ENCODE measurements at places on chromosomes 6 and 20. TPM values are rescaled to one million over a fixed set of nuclear protein-coding genes. Genes with fewer than 3 reads are reported as not detected.

BFSP1 gene
- total RNA-seq = 0.51 TPM

SLC44A4 gene
- not detected for total RNA-seq

CHMP4B gene
- total RNA-seq = 79.5 TPM

SNAP25 gene
- 0.74 TPM for total RNA-seq

GOPC gene
- 20.8 TPM for total RNA-seq

- no peak for DNase-seq
These were observed 8.0 kb upstream of the TSHZ2 start for GRCh38 chr20:52964131-52964530.

- no peak for DNase-seq
These were observed 350.6 kb downstream of the SAMD5 start for GRCh38 chr6:147859071-147859470.

DNA sequence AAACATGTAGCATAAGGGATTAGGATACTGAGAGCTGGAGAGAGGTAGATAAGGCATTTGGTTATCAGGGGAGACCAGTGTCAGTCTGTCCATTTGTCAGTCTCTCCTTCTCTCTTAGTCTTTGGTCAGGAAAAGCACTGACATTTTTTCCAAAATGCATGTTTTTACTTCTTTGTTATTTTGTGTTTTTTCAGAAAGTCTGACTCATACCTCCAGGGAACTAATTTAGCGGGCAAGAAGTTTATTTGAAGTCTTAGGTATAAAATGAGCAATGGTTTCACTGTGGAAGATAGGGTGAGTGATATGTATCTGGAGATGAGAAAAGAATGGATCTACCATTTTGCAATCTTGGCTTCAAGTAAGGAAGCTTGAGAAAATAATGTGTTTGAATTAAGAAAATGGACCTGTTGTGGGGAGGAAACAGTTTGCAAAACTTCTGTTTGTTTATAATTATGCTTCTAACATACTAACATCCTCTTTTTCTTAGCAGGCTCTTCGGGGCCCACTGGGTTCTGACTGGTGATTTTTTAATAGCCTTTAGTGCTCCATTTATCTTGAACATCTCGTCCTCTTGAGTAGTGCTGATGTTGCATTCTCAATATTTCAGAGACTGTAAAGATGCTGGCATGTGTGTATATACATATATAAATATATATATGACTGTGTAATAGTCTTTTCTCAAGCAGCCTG lies 66.9 kb upstream of the FABP7 start:
- DNase-seq = no peak

DNA sequence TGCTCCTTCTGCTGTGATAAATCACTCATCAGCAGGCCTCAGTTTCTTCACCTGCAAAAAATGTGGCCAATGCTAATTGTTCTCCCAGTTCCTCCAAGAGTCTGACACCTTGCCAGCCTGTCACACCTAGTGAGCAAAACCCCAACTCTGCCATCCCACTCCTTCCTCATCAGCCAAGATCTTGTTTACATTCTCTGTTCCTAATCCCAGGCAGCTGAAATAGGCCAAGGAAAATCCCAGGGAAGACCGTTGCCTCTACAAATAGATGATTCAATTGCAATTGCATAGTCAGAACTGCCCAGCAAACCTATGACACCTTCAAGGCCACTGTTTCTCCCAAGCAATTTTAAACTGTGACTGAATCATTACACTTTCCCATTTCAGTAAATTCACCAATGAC lies 78.7 kb downstream of the GMDS start:
- DNase-seq = no peak

GRCh38 chr20:37943033-37943432 lies 40.1 kb downstream of the VSTM2L start:
- DNase-seq = peak; percentile 51

DNA sequence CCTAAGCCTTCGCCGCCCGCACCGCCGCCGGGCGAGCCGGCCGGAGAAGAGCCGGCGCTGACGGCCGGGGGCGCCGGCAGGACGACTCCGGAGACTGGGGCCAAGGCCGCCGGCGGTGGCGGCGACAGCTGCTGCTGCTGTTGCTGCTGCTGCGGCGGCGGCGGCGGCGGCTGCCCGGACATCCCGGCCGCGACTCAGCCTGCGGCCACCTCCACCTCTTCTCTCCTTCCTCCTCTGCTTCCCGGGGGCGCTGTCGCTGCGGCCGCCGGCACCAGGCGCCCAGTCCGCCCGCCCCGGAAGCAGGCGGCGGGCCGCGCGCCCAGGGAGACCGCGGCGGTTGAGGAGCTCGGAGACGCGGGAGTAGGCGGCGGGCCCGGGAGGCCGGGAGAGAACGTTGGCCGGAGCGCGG lies 307 bp downstream of the RANBP9 start:
- DNase-seq = no peak

DNA sequence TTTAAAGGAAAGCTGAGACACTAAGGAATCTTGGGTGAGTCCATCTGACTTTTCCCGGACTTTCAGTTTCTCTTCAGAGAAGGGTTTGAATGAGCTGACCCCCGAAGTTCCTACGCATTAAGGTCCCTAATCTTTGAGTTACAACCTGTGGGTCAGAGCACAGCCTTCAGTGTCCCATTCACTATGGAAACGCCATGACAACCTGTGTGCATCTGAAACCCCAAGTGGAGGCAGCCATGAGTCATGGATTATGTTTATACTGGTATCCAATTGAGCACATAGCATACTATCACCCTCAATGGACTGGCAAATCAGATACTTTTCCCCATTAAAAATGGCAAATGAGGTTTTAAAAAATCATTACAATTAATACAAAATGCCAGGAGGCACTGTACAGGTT lies 11.4 kb downstream of the MYLK4 start:
- DNase-seq = no peak

- peak; percentile 76 for DNase-seq
These were observed 27.7 kb upstream of the LAMA4 start for GRCh38 chr6:112281821-112282615.

DNA sequence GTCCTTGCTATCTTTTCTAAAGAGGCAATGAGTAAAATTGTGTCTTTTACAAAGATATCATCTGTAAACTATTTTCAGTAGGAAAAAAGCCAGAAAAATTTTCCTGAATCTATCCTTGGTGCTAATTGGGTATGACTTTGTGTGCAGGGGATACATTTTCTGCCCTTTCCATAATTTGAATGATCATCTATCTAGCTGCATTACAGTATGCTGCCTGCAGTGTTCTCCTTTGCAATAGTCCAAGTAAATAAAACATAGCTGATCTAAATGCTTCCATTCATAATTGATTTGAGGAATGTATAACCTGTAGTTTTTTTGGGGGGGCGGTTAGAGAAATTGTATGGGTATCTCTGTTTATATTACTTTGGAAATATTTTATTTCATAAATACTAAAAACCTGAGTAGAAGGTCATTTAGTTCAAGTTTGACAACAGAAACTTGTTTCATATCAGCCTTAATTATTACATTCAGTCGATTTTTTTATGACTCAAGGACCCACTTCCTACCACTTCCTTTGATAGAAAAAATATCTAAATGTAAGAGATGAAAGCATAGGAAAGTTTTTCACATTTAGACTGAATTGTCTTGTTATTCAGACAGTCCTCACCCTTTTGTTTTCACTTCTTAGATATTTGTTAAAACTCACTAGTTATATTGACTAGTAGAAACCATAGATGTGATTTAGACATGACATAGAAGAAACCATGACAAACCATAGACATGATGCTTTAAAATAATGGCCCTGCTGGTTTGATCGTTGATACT lies 75.3 kb downstream of the AIG1 start:
- no peak for DNase-seq

DNA sequence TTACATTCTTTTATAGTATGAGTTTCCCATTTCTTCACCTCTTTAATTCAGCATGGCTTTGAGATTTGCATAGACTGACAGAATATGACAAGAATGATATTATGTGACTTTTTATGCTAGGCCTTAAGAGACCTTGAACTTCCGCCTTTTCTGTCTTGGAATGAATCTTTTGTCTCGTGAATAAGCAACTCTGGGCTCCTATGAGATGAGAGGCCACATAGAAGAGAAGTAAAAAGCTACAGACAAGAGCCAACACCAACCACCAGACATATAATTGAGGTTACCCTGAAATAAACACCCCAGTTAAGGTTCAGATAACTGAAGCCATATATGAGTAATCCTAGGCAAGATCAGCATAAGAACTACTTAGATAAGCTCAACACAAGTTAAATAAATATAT lies 600.8 kb downstream of the MEI4 start:
- no peak for DNase-seq

GRCh38 chr6:31794866-31795615 lies 511 bp downstream of the VARS1 start:
- DNase-seq = no peak

GRCh38 chr20:53053595-53053994 lies 81.4 kb downstream of the TSHZ2 start:
- DNase-seq = no peak

DNA sequence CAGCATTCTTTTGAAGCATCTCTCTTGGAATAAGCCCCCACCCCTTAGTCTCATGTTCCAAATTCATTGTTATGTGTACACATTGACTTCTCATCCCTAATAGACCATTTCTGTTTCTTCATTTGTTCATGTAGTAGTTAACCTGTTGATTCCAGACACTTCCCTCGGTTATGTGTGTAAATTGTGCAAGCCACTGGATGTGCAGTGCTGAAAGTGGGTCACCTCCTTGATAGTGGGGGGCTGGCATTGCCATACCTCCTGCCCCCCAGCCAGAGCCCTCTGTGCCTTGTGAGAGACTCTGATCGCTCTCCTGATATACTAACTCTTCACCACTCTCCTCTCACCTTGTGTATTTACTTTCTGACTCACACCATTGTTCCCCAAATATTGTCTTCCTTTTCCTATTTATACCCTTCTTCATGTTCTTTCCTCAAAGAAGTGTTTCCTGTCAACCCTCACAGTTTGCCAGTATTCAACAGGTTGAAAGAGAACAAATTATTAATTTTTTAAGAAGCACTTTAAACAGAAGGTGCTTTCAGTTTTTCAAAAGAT lies 59.0 kb downstream of the HIVEP1 start:
- DNase-seq = no peak

DNA sequence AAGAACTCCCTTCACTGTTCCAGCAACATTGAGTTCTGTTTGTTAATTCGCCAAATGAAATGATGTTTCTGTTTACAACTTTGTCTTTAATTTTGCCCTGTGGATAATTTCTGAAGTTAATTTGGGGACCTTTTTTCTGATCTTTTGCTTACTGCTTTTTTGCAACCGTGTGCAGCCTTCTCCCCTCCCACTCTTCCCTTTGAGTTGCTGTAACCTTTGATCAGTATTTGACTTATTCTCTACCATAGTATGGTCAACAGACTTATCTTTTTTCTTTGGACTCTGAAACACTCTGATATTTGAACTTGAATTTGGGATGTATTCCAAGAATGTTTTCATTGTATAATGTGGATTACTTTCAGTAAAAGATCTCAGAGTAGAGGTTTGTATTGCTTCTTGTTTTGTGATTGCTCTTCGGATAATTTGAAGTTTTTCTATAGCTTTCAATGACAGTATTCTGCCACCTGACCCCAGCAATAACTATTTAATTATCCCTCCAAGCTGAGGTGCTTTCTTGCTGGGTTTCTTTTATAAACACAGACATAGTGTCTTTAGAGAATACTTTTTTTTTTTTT lies 46.2 kb downstream of the LRRN4 start:
- DNase-seq = no peak

DNA sequence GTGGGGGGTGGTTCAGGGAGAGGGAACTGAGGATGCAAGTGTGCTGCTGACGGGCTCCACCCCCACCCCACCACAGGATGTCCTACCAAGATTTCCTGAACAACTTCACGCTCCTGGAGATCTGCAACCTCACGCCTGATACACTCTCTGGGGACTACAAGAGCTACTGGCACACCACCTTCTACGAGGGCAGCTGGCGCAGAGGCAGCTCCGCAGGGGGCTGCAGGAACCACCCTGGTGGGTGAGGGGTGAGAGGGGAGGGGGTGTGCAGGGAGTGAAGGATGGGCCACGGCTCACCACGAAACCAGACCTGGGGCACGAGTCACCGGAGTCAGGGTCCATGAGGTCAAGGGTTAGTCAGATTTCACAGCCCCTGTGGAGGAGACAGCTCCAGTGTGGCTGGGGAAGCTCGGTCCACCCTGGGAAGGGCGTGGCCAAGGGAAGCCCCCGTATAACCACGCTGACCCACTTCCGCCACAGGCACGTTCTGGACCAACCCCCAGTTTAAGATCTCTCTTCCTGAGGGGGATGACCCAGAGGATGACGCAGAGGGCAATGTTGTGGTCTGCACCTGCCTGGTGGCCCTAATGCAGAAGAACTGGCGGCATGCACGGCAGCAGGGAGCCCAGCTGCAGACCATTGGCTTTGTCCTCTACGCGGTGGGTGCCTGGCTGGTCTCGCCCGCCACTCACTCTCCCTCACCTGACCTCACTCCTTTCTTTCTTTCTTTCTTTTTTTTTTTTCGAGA lies 18.3 kb downstream of the CAPN11 start:
- DNase-seq = no peak

GRCh38 chr6:156282087-156282486 lies 495.1 kb upstream of the ARID1B start:
- DNase-seq = no peak

GRCh38 chr6:148873868-148874267 lies 127.0 kb downstream of the UST start:
- DNase-seq = no peak
